ENCODE measurements at places on chromosomes 1 and 21. TPM values are rescaled to one million over a fixed set of nuclear protein-coding genes. Genes with fewer than 3 reads are reported as not detected.

DNA sequence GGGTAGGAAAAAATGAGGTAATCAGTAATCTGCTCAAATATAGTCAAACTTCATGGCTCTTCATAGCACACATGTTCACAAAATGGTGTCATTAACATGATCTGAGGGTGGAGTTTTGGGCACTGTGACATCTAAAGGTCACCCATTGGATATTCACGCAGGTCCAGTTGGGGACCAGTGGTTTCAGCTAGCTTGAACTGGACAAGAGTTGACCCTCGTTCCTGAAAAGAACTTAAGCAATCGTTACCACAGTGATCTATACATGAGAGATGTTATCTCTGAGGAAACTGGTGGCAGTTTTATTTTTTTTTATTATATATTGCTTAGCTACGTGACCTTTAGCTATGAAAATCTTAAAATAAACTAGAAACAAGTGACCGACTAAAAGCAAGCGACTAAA is 3.0 kb upstream of the OR2C3 start:
- H3K4me1 ChIP-seq = no peaks in the 10 kb centered on the region
- H3K27me3 ChIP-seq = peaks cover 2% of the 10 kb centered on the region
- DNase-seq = no peak
- H3K4me3 ChIP-seq = no peak overlapping the region
- no peaks in the 10 kb centered on the region for H3K36me3 ChIP-seq

The TMEM81 gene
- 3.7 TPM for total RNA-seq

DNA sequence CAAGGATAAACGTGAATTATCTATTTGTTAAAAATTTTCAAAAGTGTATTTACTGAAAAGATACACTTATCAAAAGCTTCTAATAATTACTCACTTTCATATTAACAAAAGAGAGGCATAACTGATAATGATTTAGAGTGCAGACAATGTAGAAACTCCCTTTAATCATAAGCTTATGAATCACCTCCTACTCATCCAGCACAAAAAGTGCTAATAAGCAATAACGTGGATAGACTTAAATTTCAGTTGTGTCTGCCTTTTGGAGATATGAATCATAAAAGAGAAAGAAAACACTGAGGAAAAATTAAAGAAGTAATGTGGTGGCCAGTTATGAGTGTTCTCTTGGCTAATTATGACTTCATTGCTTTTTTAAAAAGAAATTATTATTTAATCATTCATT is 827.6 kb upstream of the B3GALT2 start:
- H3K27me3 ChIP-seq = no peaks in the 10 kb centered on the region
- H3K4me1 ChIP-seq = no peaks in the 10 kb centered on the region
- H3K27ac ChIP-seq = no peak overlapping the region

- no peak overlapping the region for H3K27ac ChIP-seq
- H3K4me1 ChIP-seq = no peaks in the 10 kb centered on the region
- no peak overlapping the region for H3K4me3 ChIP-seq
- peaks cover 7% of the 10 kb centered on the region for H3K36me3 ChIP-seq
These were observed 5.4 kb downstream of the TMEM59 start for GRCh38 chr1:54047384-54048305.

- H3K27me3 ChIP-seq = peaks cover 16% of the 10 kb centered on the region
- no peaks in the 10 kb centered on the region for H3K36me3 ChIP-seq
- H3K27ac ChIP-seq = peak overlapping the region; percentile 80
- no peak for DNase-seq
- peaks cover 54% of the 10 kb centered on the region for H3K4me1 ChIP-seq
These were observed 397.5 kb downstream of the KIF26B start for GRCh38 chr1:245552331-245552730.

GRCh38 chr1:221865808-221866207 is 123.9 kb upstream of the DUSP10 start:
- no peak overlapping the region for H3K27ac ChIP-seq
- H3K36me3 ChIP-seq = no peaks in the 10 kb centered on the region
- no peak overlapping the region for H3K4me3 ChIP-seq
- peaks cover 3% of the 10 kb centered on the region for H3K27me3 ChIP-seq

DNA sequence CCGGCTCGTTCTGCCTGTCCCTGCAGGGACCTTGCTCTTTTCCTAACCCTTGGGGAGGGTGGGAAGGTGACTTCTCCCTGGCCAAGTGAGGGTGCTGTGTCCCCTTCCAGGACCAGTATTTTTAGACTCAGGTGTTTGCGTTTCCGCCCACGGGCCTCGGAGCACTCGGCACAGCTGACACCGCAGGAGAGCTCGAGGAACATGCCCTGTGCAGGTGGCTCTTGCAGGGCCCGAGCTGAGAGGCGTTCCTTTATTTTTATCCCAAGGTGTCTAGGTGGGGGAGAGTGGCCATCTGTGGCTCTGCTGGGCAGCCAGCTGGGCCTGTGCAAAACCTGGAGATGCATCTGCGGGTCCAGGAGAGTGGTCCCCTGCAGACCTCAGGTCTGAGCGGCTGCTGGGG is 16.0 kb downstream of the PLCH2 start:
- peaks cover 14% of the 10 kb centered on the region for H3K27me3 ChIP-seq
- no peaks in the 10 kb centered on the region for H3K36me3 ChIP-seq
- no peak overlapping the region for H3K27ac ChIP-seq
- H3K4me1 ChIP-seq = no peaks in the 10 kb centered on the region

GRCh38 chr1:14765773-14766172 is 167.3 kb downstream of the KAZN start:
- no peaks in the 10 kb centered on the region for H3K36me3 ChIP-seq
- H3K4me1 ChIP-seq = no peaks in the 10 kb centered on the region
- H3K27ac ChIP-seq = no peak overlapping the region
- H3K27me3 ChIP-seq = peaks cover 3% of the 10 kb centered on the region
- H3K4me3 ChIP-seq = no peak overlapping the region

The RNF186 gene
- not detected for total RNA-seq

GRCh38 chr1:248757784-248758195 is 2.2 kb upstream of the LYPD8 start:
- H3K4me1 ChIP-seq = no peaks in the 10 kb centered on the region
- no peak overlapping the region for H3K27ac ChIP-seq
- peaks cover 14% of the 10 kb centered on the region for H3K36me3 ChIP-seq
- DNase-seq = no peak

The SYT14 gene
- 9.7 TPM for total RNA-seq

- H3K4me1 ChIP-seq = peaks cover 2% of the 10 kb centered on the region
- no peak overlapping the region for H3K27ac ChIP-seq
- H3K36me3 ChIP-seq = peaks cover 30% of the 10 kb centered on the region
- peak overlapping the region; percentile 69 for H3K4me3 ChIP-seq
- no peaks in the 10 kb centered on the region for H3K27me3 ChIP-seq
These were observed 10.4 kb downstream of the ANP32E start for GRCh38 chr1:150225546-150225945.

GRCh38 chr1:78348496-78349284 is 142.1 kb upstream of the PTGFR start:
- H3K4me3 ChIP-seq = no peak overlapping the region
- H3K4me1 ChIP-seq = no peaks in the 10 kb centered on the region
- H3K27me3 ChIP-seq = no peaks in the 10 kb centered on the region
- no peak for DNase-seq
- no peaks in the 10 kb centered on the region for H3K36me3 ChIP-seq

GRCh38 chr1:47685763-47686066 is 247.9 kb downstream of the FOXD2 start:
- DNase-seq = no peak
- peaks cover 3% of the 10 kb centered on the region for H3K27me3 ChIP-seq
- no peaks in the 10 kb centered on the region for H3K36me3 ChIP-seq
- H3K27ac ChIP-seq = no peak overlapping the region
- H3K4me1 ChIP-seq = peaks cover 17% of the 10 kb centered on the region

DNA sequence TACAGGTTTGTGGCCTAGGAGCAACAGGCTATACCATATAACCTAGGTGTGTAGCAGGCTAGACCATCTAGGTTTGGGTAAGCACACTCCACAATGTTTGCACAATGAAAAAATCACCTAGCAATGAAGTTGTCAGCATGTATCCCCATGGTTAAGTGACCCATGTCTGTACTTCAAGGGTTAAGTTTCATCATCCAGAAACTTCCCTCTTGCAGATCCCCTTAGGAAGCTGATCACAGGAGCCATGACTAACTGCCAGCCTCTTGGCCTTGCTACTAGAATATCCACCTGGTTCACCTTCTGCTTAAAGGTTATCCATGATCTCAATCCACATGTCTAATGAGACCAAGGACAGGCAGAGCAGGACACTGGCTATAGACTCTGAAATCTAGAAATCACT is 3.5 kb upstream of the UBXN10 start:
- H3K4me1 ChIP-seq = peaks cover 17% of the 10 kb centered on the region
- no peaks in the 10 kb centered on the region for H3K36me3 ChIP-seq
- H3K27ac ChIP-seq = no peak overlapping the region
- H3K27me3 ChIP-seq = peaks cover 14% of the 10 kb centered on the region
- no peak for DNase-seq

- peaks cover 4% of the 10 kb centered on the region for H3K27me3 ChIP-seq
- no peaks in the 10 kb centered on the region for H3K36me3 ChIP-seq
- H3K4me1 ChIP-seq = no peaks in the 10 kb centered on the region
- DNase-seq = no peak
- no peak overlapping the region for H3K4me3 ChIP-seq
These were observed 52.6 kb upstream of the EPS8L3 start for GRCh38 chr1:109816175-109816811.

DNA sequence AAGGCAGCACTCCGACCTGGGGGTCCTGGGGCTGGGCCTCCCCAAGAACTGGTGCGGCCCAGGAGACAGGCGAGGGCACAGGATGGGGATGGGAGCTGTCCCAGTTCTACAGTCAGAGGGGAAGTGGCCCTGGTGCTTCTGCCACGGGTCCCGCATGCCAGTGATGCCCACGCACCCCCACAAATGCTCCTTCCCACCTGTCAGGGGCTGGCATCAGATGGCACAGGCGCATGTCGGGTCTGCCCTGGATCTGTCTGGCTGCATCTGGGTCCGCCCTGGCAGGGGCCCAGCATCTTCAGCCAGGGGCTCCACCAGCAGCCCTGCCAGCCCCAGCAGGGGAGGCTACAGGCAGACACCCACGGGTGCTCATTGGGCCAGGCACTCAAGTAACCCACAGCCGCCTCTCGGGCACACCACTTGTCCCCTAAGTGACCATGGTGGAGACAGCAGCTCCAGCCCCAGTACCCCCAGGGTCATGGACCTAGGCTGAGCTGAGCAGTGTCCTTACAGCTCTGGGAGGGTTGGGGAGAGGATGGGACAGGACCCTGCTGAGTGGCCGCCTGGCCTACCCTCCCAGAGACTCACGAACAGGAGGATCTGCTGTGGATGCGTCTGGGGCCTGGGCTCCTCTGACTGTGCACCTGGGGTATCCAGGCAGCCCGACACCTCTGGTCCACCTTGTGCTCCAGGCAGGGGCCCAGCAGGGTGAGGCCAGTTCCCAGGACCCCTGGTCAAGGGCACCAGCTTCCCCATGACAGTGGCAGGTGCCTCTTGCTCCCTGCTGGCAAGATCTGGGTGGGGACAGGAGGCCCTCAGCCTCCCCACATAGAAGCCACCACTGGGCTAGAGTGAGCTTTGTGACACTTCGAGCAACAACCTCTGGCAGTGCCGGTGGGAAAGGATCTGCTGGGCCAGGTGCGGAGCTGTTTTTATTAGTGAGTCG is 5.4 kb downstream of the SMIM1 start:
- DNase-seq = no peak
- H3K27me3 ChIP-seq = peaks cover 3% of the 10 kb centered on the region
- no peaks in the 10 kb centered on the region for H3K4me1 ChIP-seq
- H3K4me3 ChIP-seq = no peak overlapping the region

The TSTD1 gene
- total RNA-seq = 14.2 TPM

The C1orf52 gene
- 37.7 TPM for total RNA-seq

DNA sequence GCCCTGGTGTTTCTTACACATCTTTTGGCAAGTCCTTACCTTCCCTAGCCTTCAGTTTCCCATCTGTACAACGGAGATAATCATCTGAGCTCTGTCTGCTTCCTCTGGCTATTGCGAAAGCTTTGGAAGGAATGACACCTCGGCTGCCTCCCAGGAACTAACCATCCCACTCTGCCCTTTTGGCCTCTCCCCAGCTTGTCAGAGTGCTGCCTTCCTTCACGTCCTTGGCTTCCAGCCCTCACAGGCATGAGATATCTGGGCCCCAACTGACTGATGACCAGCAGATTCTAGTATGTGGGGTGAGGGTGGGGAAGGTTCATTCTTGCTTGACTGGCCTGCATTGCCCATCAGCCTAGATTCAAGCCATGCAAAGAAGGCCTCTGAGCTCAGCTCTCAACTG is 253.1 kb upstream of the FGGY start:
- H3K4me1 ChIP-seq = peaks cover 30% of the 10 kb centered on the region
- peaks cover 5% of the 10 kb centered on the region for H3K27me3 ChIP-seq
- H3K4me3 ChIP-seq = no peak overlapping the region
- no peak for DNase-seq
- H3K36me3 ChIP-seq = peaks cover 10% of the 10 kb centered on the region

The BRDT gene
- not detected for total RNA-seq

- no peaks in the 10 kb centered on the region for H3K36me3 ChIP-seq
- no peak overlapping the region for H3K27ac ChIP-seq
- no peaks in the 10 kb centered on the region for H3K27me3 ChIP-seq
- no peak overlapping the region for H3K4me3 ChIP-seq
- no peaks in the 10 kb centered on the region for H3K4me1 ChIP-seq
- no peak for DNase-seq
These were observed 8.9 kb downstream of the ADAM30 start for GRCh38 chr1:119887427-119887826.

- no peak overlapping the region for H3K4me3 ChIP-seq
- no peak for DNase-seq
- no peaks in the 10 kb centered on the region for H3K36me3 ChIP-seq
- peaks cover 2% of the 10 kb centered on the region for H3K4me1 ChIP-seq
These were observed 366.6 kb upstream of the NCAM2 start for GRCh38 chr21:20631633-20632032.

- no peaks in the 10 kb centered on the region for H3K36me3 ChIP-seq
- H3K4me3 ChIP-seq = no peak overlapping the region
- no peaks in the 10 kb centered on the region for H3K4me1 ChIP-seq
- no peak overlapping the region for H3K27ac ChIP-seq
- H3K27me3 ChIP-seq = peaks cover 1% of the 10 kb centered on the region
These were observed 83.2 kb downstream of the CLDN17 start for GRCh38 chr21:30083225-30083945.

The NOS1AP gene
- total RNA-seq = 19.8 TPM

The AGT gene
- total RNA-seq = not detected

The CELA3B gene
- total RNA-seq = not detected

DNA sequence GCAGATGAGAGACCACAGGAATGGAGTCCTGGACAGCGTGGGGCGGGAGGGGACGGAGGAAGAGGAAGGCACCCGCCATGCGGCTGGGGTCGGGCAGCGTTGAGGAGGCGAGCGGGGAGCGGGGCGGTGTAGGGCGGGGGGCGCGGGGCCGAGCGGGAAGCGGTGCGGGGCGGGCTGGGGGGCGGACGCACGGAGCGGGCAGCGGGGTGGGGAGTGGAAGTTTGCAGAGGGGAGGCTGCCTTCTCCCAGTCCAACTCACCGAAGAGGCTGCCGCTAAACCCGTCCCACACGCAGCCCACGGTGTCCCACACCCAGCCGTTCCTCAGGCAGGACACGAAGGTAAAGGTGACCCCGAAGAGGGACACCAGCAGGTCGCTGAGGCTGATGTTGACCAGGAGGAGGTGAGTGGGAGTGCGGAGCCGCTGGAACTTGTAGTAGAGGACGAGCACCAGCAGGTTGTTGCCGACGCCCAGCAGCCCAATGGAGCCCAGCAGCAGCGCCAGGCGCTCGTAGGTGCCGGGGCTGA is 483 bp downstream of the CHML start:
- H3K4me1 ChIP-seq = peaks cover 26% of the 10 kb centered on the region
- H3K27me3 ChIP-seq = peaks cover 2% of the 10 kb centered on the region
- peak overlapping the region; percentile 91 for H3K4me3 ChIP-seq
- peak; percentile 33 for DNase-seq
- peaks cover 7% of the 10 kb centered on the region for H3K36me3 ChIP-seq

The HTR1D gene
- total RNA-seq = 0.54 TPM

GRCh38 chr1:230824919-230825721 is 43.2 kb downstream of the C1orf198 start:
- DNase-seq = no peak
- no peaks in the 10 kb centered on the region for H3K27me3 ChIP-seq
- no peak overlapping the region for H3K27ac ChIP-seq
- no peaks in the 10 kb centered on the region for H3K4me1 ChIP-seq
- H3K4me3 ChIP-seq = no peak overlapping the region

Data from endothelial cell (in vitro differentiated cells).